ENCODE measurements at places on chromosomes 7 and 10. TPM values are rescaled to one million over a fixed set of nuclear protein-coding genes. Genes with fewer than 3 reads are reported as not detected.
A peak's percentile ranks its signal among the peaks of the same experiment; 100 is the strongest.

Gene CACNB2
- total RNA-seq, result 2.2 TPM

DNA sequence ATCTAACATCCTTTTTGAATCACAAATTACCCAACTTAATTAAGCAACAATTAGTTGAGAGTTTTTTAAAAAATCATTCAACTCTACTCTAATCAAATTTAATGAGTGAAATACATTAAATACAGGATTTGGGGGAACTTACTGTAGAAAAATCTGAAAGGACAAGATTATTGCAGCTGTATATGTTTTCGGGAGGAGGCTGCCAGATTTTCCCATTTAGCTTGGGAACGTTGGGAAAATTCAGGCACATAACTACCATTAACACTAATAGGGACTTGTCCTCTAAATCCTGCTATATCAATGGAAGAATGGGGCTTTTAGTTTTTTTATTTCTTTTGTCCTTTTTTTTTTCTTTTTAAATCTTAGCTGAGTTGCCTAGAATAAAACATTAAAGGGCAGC lies 691.4 kb upstream of the FZD8 start:
- no peaks in the 10 kb centered on the region for H3K27me3 ChIP-seq
- H3K36me3 ChIP-seq, result no peaks in the 10 kb centered on the region
- H3K27ac ChIP-seq, result no peak overlapping the region
- H3K4me3 ChIP-seq, result no peak overlapping the region
- DNase-seq, result no peak

DNA sequence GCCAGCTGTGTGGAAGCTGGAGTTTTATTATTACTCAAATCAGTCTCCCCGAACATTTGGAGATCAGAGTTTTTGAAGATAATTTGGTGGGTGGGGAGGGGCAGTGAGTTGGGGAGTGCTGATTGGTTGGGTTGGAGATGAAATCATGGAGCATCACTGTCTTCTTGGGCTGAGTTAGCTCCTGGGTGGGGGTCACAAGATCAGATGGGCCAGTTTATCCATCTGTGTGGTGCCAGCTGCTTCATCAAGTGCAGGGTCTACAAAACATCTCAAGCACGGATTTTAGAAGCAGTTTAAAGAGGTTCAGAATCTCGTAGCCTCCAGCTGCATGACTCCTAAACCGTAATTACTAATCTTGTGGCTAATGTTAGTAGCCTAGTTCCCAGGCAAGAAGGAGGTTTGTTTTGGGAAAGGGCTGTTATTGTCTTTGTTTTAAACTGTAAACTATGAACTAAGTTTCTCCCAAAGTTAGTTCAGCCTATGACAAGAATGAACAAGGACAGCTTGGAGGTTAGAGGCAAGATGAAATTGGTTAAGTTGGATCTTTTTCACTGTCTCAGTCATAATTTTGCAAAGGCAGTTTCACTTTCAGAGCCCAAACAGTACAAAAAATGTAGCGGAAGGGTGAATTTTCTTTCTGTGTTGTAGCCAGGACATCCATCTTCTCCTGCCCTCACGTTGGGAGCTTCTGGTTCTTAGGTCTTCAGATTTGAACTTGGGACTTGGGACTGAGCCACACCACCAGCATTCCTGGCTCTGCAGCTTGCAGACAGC lies 43.1 kb downstream of the KLF6 start:
- H3K27me3 ChIP-seq, result no peaks in the 10 kb centered on the region
- H3K4me3 ChIP-seq, result no peak overlapping the region
- no peak for DNase-seq
- peaks cover 3% of the 10 kb centered on the region for H3K36me3 ChIP-seq
- peaks cover 9% of the 10 kb centered on the region for H3K4me1 ChIP-seq

Gene NME8
- total RNA-seq, result not detected

Gene PLCE1
- 5.7 TPM for total RNA-seq

DNA sequence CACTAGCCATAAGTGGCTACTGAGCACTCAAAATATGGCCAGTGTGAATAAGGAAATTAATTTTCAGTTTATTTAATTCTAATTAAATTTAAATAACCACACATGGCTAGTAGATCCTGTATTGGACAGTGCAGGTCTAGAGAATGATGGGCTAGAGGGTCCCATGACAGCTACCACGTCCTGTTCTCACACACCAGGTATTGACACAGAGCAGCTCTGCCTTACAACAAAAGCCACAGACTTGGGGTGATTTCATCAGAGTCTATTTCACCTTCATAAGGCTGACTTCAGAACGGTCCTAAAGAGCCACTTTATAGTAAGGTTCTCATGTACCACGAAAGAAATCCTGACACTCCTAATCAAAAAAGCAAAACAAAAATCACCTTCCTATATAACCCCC lies 111.3 kb downstream of the UBE2H start:
- H3K4me1 ChIP-seq, result peaks cover 18% of the 10 kb centered on the region
- H3K27ac ChIP-seq, result no peak overlapping the region
- no peak overlapping the region for H3K4me3 ChIP-seq
- H3K36me3 ChIP-seq, result no peaks in the 10 kb centered on the region
- no peak for DNase-seq

Gene FAM237B
- total RNA-seq, result not detected

Gene GPR141
- total RNA-seq, result 0.26 TPM

GRCh38 chr7:46022397-46022796 lies 101.3 kb upstream of the IGFBP3 start:
- H3K4me3 ChIP-seq, result no peak overlapping the region
- no peaks in the 10 kb centered on the region for H3K4me1 ChIP-seq
- no peak overlapping the region for H3K27ac ChIP-seq
- H3K27me3 ChIP-seq, result peaks cover 2% of the 10 kb centered on the region
- H3K36me3 ChIP-seq, result peaks cover 7% of the 10 kb centered on the region
- DNase-seq, result no peak

- H3K36me3 ChIP-seq, result no peaks in the 10 kb centered on the region
- H3K4me1 ChIP-seq, result peaks cover 2% of the 10 kb centered on the region
- peak overlapping the region; percentile 86 for H3K4me3 ChIP-seq
- no peak overlapping the region for H3K27ac ChIP-seq
- H3K27me3 ChIP-seq, result peaks cover 46% of the 10 kb centered on the region
- peak; percentile 52 for DNase-seq
Observed at GRCh38 chr7:44196450-44196872, 4.3 kb upstream of the YKT6 start.

Gene FKBP6
- not detected for total RNA-seq

Measured in neural crest cell (in vitro differentiated cells).